ENCODE measurements at places on chromosomes 1 and 21. TPM values are rescaled to one million over a fixed set of nuclear protein-coding genes. Genes with fewer than 3 reads are reported as not detected.

DNA sequence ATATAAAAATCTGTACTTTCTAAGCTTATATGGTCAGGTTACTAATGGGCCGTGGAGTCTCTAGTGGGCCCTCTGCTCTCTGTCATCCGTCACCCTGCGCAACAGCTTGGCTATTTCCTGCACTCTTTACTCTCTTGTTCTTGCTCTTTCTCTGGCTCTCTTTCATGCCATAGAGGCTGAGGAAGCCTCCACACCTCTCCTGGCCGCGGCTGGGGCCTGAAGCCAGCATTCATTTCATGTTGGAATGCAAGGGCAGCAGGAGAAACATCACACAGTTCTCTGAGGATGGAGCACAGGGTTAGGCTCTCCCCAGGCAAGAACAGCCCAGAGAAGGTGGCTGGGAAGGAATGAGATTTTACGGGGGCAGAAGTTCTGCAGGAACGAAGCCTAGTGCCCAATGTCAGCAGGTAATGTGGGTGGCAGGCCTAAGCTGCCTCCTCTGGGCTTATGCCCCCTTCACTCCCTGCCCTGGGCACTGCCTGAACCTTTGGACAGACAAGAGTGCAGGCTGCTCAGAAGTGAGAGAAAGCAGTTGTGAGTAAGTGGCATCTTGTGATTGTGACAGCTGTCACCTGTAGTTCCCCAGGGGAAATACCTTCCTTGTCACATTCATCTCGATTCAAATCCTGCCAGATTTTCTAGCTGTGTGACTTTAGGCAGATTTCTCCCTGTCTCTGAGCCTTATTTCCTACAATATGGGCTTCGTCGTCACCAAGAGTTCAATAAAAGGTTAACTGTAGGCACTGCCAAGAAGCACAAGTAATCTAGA is 3.6 kb upstream of the FHAD1 start:
- H3K27ac ChIP-seq: no peak overlapping the region
- peaks cover 9% of the 10 kb centered on the region for H3K4me1 ChIP-seq
- H3K4me3 ChIP-seq: no peak overlapping the region
- DNase-seq: no peak
- no peaks in the 10 kb centered on the region for H3K36me3 ChIP-seq
- 0 out of 2 replicates have a peak, but pooled peaks cover 2% of the 10 kb centered on the region for H3K27me3 ChIP-seq

GRCh38 chr1:220876511-220877376 is 2.5 kb upstream of the HLX start:
- H3K36me3 ChIP-seq: no peaks in the 10 kb centered on the region
- no peak overlapping the region for H3K27ac ChIP-seq
- DNase-seq: peak; percentile 71
- no peaks in the 10 kb centered on the region for H3K4me1 ChIP-seq

GRCh38 chr1:230849451-230850224 is 18.7 kb downstream of the C1orf198 start:
- DNase-seq: no peak
- H3K4me1 ChIP-seq: peaks cover 3% of the 10 kb centered on the region
- no peak overlapping the region for H3K27ac ChIP-seq
- no peak overlapping the region for H3K4me3 ChIP-seq

- DNase-seq: no peak
- H3K4me3 ChIP-seq: no peak overlapping the region
- H3K27ac ChIP-seq: no peak overlapping the region
- H3K36me3 ChIP-seq: peaks cover 69% of the 10 kb centered on the region
- no peaks in the 10 kb centered on the region for H3K27me3 ChIP-seq
Measured at GRCh38 chr1:151311011-151311410, 16.2 kb downstream of the PI4KB start.

FMN2 gene
- 0.61 TPM for total RNA-seq

- no peaks in the 10 kb centered on the region for H3K27me3 ChIP-seq
- no peak overlapping the region for H3K27ac ChIP-seq
- H3K4me1 ChIP-seq: no peaks in the 10 kb centered on the region
- no peak for DNase-seq
- no peaks in the 10 kb centered on the region for H3K36me3 ChIP-seq
Measured at GRCh38 chr1:97258597-97258996, 537.0 kb downstream of the PTBP2 start.

- no peak overlapping the region for H3K4me3 ChIP-seq
- H3K36me3 ChIP-seq: no peaks in the 10 kb centered on the region
- H3K27me3 ChIP-seq: no peaks in the 10 kb centered on the region
- peaks cover 4% of the 10 kb centered on the region for H3K4me1 ChIP-seq
Measured at GRCh38 chr21:26449161-26449560, 123.9 kb downstream of the CYYR1 start.

FNDC10 gene
- 15.2 TPM for total RNA-seq

DNA sequence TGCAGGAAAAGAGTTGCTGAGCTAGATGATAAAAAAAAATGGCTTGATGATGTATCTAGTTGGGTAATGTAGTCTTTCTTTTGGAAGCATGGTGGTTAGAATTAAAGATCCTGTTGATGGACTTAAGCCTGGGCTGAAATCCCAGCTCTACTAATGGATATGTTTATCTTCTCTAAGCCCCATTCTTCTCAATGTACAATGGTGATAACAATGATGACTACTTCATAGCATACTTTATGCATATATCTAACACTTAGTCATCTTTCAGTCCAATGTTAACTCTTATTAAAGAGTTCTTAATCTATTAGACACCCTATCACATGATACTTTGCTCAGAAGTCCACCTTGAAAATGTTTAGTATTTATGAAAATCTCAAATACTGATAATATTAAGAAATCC is 189.5 kb downstream of the PLA2G4A start:
- H3K27me3 ChIP-seq: no peaks in the 10 kb centered on the region
- no peak overlapping the region for H3K4me3 ChIP-seq
- no peak for DNase-seq
- H3K4me1 ChIP-seq: no peaks in the 10 kb centered on the region
- H3K27ac ChIP-seq: no peak overlapping the region

DNA sequence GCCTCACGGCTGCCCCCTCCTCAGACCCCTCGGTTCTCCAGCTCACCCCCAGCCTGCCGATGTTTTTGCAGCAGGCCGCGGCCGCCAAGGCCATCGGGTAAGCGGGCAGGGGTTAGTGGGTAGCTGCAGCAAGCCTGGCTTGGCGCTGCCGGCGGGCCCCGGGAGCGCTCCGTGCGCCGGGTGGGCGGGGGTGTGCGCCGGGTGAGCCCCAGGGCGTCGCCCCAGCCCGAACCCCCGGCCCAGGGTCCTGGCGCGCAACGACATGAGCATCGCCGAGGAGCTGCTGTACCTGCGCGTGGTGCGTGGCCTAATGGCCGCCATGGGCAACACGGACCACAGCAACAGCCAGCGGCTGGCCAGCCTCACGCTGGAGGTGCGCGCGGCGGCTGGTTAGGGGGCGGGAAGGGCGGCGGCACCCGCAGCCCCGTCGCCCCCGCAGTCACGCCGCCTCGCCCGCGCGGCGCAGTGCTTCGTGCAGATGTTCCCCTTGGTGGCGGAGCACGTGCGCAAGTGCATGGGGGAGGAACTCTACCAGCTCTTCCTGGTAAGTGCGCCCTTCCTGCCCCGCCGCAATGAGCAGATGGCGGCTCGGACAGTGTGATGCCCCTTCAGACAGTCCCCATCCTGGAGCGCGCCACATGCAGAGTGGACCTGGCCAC is 6.5 kb downstream of the RNU5D-1 start:
- no peak for DNase-seq
- H3K27ac ChIP-seq: no peak overlapping the region
- no peaks in the 10 kb centered on the region for H3K36me3 ChIP-seq
- H3K27me3 ChIP-seq: no peaks in the 10 kb centered on the region
- no peaks in the 10 kb centered on the region for H3K4me1 ChIP-seq
- H3K4me3 ChIP-seq: no peak overlapping the region

DNA sequence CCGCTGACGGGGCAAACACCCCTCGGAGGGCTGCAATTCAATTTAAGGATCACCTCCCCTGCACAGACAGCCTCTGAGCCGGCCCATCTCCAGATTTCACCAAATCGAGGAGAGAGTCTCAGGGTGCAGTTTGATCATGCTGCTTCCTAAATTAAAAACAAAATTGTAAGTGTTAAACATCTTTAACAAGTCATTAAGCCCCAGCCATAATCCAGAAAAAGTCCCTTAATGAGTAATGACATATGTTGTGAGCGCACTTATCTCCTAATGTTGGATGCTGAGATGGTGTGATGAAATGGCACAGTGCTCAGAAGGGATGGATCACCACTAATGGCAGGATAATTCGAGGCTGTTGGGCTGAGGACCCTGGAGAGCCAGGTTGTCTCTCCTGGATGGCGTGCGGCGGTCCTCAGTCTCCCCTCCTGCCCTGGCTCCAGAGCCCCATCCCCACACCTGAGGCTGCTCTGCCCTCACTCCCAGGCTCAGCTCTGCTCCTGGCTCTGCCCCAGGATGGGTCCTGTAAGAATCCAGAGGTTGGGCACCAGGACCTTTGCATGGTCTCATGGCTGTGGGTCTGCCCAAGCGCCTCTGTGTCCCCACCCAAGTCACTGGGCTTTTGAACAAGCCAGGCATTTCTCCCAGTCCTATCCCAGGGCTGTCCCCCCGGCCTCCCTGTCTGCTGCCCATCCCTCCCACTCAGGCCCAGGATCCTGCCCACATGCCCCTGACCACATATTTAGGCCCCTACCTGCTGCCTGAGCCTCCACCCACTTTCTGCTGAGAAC is 224.4 kb upstream of the POU3F1 start:
- no peaks in the 10 kb centered on the region for H3K27me3 ChIP-seq
- H3K36me3 ChIP-seq: peaks cover 5% of the 10 kb centered on the region

TRIM67 gene
- not detected for total RNA-seq

DNA sequence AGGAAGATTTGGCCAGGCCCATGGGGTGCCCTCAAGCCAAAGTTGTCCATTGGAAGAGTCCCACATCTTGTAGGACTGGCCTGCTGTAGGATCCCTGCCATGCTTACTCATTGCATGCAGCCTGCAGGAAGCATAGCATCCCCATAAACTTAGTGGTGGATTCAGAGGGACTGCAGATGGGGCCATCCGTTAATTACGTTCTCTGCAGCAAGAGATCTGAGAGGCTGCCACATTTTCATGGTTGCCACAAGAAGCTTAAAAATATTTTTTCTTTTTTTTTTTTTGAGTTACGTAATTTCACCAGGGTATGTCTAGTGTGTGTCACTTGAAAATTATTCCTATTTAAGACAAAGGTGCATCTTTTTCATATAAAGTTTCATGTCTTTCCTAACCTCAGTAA is 329.7 kb upstream of the USP24 start:
- no peak overlapping the region for H3K27ac ChIP-seq
- DNase-seq: no peak
- H3K27me3 ChIP-seq: no peaks in the 10 kb centered on the region
- H3K36me3 ChIP-seq: no peaks in the 10 kb centered on the region

- no peaks in the 10 kb centered on the region for H3K4me1 ChIP-seq
- no peak overlapping the region for H3K4me3 ChIP-seq
- peaks cover 1% of the 10 kb centered on the region for H3K36me3 ChIP-seq
- H3K27ac ChIP-seq: no peak overlapping the region
- H3K27me3 ChIP-seq: no peaks in the 10 kb centered on the region
Measured at GRCh38 chr21:32929633-32930038, 96.1 kb upstream of the OLIG2 start.

GRCh38 chr1:206116191-206116872 is 856 bp downstream of the AVPR1B start:
- H3K4me1 ChIP-seq: no peaks in the 10 kb centered on the region
- H3K27me3 ChIP-seq: peaks cover 3% of the 10 kb centered on the region

DNA sequence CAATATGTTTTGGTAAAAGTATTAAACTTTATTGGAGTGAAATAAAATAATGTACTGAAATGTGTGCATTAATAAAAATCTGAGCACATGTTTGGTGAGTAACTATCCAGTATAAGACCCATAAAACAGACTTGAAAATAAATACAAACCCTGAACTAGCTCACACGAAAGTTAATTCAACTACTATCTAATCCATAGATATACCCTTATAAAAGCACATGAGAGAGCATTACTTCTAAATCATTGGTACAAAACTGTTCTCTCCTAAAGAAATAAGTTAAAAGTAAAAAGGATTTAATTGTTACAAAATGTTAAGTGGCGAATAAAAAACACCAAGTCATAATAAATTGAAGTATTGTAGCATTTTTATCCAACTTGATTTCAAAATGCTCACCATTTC is 295.6 kb downstream of the PTPRC start:
- H3K27me3 ChIP-seq: no peaks in the 10 kb centered on the region
- no peak overlapping the region for H3K4me3 ChIP-seq
- DNase-seq: no peak
- H3K36me3 ChIP-seq: no peaks in the 10 kb centered on the region
- no peak overlapping the region for H3K27ac ChIP-seq
- H3K4me1 ChIP-seq: peaks cover 2% of the 10 kb centered on the region

DNA sequence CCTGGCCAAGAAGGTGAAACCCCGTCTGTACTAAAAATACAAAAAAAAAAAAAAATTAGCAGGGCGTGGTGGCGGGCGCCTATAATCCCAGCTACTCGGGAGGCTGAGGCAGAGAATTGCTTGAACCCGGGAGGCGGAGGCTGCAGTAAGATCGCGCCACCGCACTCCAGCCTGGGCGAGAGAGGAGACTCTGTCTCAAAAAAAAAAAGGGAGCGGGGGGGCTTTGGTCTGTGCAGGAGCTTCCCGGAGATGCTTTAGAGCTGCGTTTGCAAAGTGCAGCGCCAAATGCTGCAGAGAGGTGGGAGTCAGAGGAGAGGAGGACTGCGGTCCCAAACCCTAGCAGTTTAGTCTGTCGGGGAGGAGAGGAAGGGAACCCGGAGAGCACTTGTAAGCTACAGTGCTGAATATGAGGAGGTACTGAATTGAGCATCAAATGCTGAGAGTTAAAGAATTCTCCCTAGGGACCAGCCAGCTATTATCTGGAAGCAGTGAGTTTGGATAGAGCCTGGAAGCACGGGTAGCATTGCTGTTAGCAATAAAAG is 569 bp downstream of the FALEC start:
- no peaks in the 10 kb centered on the region for H3K36me3 ChIP-seq
- H3K27ac ChIP-seq: no peak overlapping the region
- peak; percentile 41 for DNase-seq
- no peaks in the 10 kb centered on the region for H3K27me3 ChIP-seq

DNA sequence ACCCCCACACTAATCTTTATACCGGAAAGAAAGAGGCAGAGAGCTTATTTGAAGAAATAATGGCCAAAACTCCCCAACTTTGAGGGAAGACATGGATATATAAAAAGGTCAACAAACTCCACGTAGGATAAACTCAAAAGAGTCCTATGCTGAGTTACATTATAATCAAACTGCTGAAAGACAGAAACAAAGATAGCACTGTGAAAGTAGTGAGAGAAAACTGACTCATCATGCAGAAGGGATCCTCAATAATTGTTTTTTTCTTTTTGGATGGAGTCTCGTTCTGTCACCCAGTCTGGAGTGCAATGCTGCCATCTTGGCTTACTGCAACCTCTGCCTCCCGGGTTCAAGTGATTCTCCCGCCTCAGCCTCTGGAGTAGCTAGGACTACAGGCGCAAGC is 48.5 kb upstream of the TTC39A start:
- no peak for DNase-seq
- no peaks in the 10 kb centered on the region for H3K27me3 ChIP-seq
- H3K4me3 ChIP-seq: no peak overlapping the region
- no peaks in the 10 kb centered on the region for H3K4me1 ChIP-seq
- H3K27ac ChIP-seq: no peak overlapping the region

GRCh38 chr1:206921772-206922265 is at the start of gene FCMR:
FCMR (minus strand) TSS chr1:206921941; CDS start chr1:206921854, 87 bp downstream.
- H3K4me1 ChIP-seq: no peaks in the 10 kb centered on the region
- no peak within 1 kb of the TSS for H3K27ac ChIP-seq
- no peaks in the 10 kb centered on the region for H3K27me3 ChIP-seq
- no peak for DNase-seq
- H3K36me3 ChIP-seq: no peaks in the 10 kb centered on the region
- H3K4me3 ChIP-seq: no peak within 1 kb of the TSS
